ENCODE measurements at places on chromosomes 2 and 18.

DNA sequence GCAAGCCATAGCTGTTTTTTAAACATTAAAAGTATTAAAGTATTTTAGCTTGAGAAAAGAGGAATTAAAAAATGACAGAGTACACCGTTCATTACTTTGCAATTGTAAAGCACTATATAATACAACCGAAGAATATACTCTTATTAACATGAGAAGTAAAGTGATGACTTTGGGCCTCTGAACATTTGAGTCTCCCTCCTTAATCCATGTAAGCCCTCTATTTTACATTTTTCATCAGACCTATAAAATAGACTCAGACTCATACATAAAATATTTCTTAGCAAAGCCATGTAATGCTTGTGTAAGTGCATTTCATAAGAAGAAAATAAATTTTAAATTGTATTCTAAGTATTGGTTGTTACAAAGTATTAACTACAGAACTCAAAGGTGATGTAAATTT, 198.6 kb downstream of the LRP1B start:
- DNase-seq: no peak

- no peak for DNase-seq
Observed at GRCh38 chr18:54558609-54559585, 32.1 kb upstream of the DYNAP start.

GRCh38 chr2:17719562-17720371, 33.8 kb downstream of the SMC6 start:
- DNase-seq: no peak

- no peak for DNase-seq
Observed at GRCh38 chr2:70425682-70426301, 123.9 kb upstream of the FAM136A start.

DNA sequence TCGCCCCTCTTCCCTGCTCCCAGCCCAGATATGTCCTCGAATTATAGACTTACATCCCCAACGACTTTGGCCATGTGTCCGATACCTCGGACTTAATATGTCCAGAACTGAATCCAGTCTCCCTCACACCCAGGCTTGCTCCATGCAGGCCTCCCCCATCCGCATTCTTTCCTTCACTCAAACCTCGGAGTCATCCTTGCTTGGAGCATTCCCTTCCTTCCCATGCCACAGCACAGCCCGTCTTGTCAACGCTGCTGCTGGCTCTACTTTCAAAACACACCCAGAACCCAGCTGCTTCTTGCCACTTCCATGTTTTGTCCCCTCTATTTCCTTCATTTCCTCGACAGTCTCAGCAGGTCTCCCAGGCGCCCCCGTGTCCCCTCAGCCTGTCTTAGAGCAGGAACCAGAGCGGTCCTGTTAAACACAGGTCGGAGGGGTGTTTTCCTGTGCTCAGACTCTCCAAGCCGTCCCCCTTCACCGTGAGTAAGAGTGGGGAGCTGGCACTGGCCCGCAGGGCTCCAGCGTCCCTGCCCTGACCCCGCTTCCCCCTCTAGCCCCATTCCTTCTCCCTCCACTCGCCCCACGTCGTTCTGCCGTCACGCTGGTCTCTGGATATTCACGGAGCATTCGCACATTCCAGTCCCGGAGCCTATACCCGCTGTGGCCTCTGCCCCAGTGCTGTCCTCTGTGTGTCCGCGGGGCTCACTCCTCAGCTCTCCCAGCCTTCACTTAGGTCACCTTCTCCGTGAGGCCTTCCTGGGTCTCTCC, 54.4 kb downstream of the VAPA start:
- DNase-seq: no peak

GRCh38 chr18:67766930-67767329, 250.4 kb upstream of the DSEL start:
- DNase-seq: no peak

GRCh38 chr2:217289907-217290280, 430.0 kb upstream of the TNP1 start:
- no peak for DNase-seq

GRCh38 chr18:35174093-35174731, 66.6 kb upstream of the ZNF397 start:
- DNase-seq: no peak

- DNase-seq: no peak
Observed at GRCh38 chr2:205903549-205904129, 182.3 kb downstream of the INO80D start.

- DNase-seq: no peak
Observed at GRCh38 chr2:2112416-2113105, 218.5 kb downstream of the MYT1L start.

DNA sequence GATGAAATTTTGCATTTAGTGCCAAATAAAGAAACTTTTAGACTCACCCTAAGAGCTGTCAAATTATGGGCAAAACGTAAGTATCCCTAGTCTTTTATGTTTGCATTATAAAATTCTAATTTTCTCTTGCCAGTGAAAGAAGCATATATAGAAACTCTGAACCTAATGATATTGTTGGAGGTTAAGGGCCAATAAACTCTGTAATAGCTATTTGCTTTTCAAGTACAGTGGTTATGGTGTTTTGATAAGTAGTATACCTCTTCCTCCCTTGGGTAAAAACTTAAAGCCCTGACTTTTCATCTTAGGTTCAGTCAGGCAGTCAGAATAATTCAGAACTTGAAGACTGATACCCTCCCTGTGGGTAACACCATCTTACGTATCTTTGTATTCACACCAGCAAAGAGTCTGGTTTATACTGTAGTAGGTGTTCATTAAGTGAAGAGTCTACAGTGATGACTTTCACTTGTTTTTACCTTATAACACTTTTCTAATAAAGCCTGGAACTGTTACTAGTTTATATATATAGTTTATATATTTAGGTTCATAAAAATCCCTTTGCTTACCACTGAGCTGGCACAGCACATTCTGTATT, 19.1 kb downstream of the PAPOLG start:
- DNase-seq: no peak

GRCh38 chr2:237670641-237671040, 43.3 kb downstream of the LRRFIP1 start:
- DNase-seq: no peak

DNA sequence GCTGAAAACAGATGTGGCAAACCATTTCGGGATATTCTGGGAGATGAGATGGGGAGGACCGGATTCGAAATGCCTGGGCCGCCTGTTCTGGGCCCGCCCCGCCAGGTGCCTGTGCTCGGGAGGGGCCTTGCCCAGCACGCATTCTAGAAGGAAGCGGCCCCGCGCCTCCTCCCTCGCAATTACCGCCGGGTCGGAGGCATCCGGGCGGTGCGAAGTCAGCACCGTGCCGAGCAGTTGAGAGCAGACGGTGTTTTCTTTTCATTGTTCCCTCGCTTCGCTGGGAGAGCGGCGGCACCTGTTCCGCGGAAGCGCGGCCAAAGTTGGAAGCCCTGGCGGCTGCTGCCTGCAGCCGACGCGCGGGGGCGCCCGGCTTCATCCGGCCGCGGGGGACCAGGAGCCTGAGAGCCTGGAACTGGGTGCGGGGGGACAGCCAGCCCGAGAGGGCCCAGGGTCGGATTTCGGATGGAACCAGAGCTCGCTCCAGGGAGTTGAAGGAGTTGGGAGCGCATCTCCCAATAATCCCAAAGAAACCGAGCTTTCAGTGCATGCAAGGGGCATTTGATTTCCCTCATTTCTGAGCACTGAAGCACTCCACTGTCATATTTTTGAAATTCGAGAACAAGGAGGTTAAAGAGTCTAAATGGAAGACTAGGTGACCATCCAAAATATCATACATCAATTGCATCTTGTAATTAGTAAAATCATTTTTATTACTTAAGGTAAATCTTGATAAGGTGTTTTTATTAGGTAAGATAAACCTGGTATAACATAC, 241.8 kb upstream of the RAB12 start:
- DNase-seq: no peak

GRCh38 chr2:7119132-7119835, 202.1 kb downstream of the RNF144A start:
- no peak for DNase-seq

DNA sequence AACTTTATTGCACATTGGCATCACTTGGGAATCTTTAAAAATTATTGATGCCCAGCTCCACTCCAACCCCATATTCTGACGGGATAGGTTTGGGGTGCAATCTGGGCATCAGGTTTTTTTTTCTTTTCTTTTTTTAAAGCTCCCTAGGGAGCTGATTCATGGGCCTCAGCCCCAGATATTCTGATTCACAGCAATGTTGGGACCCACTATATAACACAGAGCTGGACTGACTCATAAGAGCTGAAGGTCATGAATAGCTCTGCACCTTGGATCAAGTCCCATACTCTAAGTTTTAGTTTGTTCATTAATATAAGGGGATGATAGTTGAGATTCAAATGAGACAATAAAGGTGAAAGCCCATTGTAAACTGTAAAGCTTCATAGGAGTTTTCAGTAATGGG, 191.1 kb upstream of the REV1 start:
- no peak for DNase-seq

- DNase-seq: peak; percentile 70
Observed at GRCh38 chr2:230326453-230327417, at the start of gene SP140L. TSS of gene SP140L (plus strand) at chr2:230327193. CDS start at chr2:230327270, 77 bp downstream.

- no peak for DNase-seq
Observed at GRCh38 chr18:404061-404636, 96.4 kb downstream of the COLEC12 start.

DNA sequence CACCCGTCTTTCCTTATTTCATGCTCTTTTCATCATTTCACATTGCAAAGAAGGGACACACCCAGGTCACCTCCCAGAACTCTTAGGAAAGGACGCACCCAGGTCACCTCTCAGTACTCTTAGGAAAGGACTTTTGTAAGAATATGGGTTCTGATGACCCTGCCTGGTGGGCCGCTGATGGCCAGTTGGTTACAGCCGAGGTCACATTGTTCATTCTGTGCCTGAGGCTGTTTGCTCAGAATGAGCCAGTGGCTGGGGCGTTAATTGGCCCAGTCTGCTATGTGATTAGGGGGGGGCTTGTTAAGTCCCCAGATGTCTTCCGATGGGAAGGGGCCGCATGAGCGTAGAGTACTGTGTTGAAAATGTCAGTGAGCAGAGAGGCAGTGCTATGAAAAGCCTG, 9.4 kb downstream of the MLPH start:
- DNase-seq: no peak

DNA sequence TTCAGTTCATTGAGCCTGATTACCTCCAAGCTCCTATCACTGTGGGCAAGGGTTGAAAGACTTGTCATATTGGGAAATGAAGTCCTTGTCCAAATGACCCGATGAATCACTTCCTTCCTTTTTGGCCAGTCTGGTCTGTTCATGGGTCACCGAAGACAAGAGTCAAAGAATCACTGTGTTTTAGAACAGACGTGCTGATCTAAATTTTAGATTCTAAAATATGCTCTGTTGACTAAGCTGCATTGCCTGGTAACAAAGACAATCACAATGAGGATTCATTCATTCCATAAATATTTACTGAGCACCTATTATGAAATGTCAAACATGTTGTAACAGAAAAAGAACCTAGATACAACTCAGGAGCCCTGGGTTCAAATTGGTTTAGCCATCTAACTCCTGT, 99.4 kb upstream of the RND3 start:
- DNase-seq: no peak

DNA sequence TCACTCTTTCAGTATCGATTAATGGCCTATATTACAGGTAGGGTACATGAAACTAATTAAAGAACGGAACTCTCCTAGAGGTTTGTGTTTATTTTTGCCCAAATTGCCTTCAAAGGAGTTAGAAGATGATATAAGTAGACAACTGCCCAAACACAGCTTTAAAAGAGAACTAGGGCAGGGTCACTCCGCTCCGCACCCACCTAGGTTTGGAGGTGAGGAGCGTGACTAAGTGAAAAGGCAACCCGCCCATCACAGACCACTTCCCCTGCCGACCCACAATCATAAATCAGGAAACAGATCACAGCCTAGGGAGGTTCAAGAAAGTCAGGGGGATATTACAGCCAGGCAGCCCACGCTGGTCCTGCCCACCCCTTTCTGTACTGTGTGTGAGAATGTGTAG, 166.7 kb downstream of the C1D start:
- no peak for DNase-seq

GRCh38 chr2:3504741-3505140, 14.6 kb downstream of the ADI1 start:
- DNase-seq: no peak

GRCh38 chr2:135091681-135092080, 39.6 kb downstream of the RAB3GAP1 start:
- no peak for DNase-seq

DNA sequence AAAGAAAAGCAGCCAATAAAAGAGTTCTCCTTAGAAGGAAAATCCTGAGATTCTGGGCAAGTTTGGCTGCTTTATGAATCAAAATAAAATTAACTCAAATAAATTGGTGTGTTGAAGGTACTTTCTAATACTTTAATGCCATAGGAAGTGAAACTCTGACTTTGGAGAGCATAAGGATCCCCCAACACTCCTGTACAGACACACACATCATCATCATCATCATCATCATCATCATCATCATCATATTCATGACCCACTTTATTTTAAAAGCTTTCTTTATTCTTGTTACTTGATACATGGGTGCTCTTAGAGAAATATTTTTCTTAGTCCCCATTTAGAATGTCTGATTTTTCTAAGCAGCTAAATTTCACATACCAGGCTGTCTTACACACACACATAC, 283.1 kb upstream of the CYRIA start:
- DNase-seq: no peak

GRCh38 chr18:42155024-42155423, 200.0 kb downstream of the PIK3C3 start:
- DNase-seq: no peak

Measured in T-helper 22 cell (primary cell).